ENCODE measurements at places on chromosomes 5 and 9.

DNA sequence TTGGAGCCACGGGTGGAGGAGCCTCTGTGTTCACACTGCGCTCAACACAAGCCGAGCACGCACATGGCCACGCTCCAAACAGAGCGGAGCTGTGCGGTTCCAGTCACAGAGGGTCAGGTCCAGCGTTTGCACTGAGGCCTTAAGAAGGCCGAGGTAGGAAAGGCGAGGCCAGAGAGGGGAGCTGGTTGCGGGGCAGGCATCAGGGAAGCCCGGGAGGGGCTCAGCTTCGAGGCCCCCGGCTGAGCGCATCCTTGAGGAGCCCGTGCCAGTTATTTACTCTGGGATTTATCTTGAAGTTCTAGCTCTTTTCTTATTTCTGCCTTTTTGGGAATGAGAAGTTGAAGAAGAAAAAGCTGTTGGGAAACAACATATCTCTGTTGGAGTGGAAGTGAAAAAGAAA lies 140.8 kb downstream of the IRX1 start:
- DNase-seq: no peak

GRCh38 chr5:68805444-68805843 lies 288.4 kb upstream of the SLC30A5 start:
- DNase-seq: no peak

- DNase-seq: no peak
Observed at GRCh38 chr5:139670369-139671095, 22.4 kb downstream of the CXXC5 start.

DNA sequence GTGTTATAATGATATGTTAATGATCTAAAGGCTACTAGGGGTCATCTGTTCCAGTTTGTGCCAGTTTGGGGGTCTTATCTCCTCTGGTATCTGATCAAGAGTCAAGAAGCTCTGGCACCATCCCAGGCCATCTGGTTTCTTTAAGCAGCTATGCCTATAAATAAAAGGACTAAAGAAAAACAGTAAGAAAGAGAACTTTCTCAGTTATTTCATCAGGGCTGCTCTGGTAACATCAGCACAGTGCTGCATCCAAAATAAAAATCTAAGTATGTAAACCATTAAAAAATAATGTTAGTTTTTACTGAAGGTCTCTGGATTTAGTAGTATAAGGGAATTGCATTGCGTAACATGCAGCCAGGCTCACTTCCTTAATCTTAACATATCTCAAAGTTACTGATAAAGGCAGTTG lies 185.0 kb downstream of the NR2F1-AS1 start:
- no peak for DNase-seq

GRCh38 chr5:89097103-89097502 lies 214.1 kb upstream of the MEF2C start:
- DNase-seq: no peak

DNA sequence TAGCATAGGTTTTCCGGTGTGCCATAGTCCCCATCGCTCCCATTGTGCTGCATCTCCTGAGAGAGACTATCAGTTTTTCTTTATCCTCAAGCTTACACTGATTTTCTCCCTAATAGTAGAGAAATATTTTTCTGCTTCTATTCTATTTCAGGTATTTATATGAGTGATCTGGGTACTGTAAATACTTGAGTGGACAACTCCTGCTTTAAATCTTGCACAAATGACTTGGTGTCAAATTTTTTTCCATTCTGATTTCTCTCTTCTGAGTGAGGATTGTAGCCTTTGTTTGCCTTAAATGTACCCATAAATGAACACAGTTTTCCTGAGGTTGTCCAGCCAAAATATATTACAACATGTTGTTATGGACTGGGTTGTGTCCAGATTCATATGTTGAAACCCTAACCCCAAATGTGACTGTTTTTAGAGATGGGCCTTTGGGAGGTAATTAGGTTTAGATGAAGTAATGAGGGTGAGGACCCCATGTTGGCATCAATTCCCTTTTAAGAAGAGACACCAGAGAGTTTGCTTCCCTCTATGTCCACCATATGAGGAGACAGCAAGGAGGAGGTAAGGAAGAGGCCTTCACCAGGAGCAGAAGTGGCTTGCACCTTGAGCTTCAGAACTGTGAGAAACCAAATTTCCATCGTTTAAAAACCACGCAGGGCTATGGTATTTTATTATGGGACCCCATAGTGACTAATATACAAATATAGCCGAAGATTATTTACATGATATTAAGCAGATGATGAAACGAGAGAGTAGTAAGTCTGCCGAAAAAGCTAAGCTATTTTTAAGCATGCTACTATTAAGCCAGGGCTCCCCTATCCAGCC lies 336.4 kb upstream of the MPDZ start:
- no peak for DNase-seq

Data from stimulated activated CD8-positive, alpha-beta memory T cell treated with anti-CD3 and anti-CD28 coated beads, Interleukin-7, amount 100 ng/mL, for 4 hours (primary cell).